ENCODE measurements at places on chromosomes 3 and 15. TPM values are rescaled to one million over a fixed set of nuclear protein-coding genes. Genes with fewer than 3 reads are reported as not detected.

Gene TP63
- total RNA-seq = 0.49 TPM

Gene PRSS50
- not detected for total RNA-seq

Gene PDCD10
- 44.8 TPM for total RNA-seq

Gene ZDHHC19
- total RNA-seq = not detected

Gene CPN2
- not detected for total RNA-seq

Gene RBPMS2
- total RNA-seq = not detected

Gene TPRG1
- total RNA-seq = 0.97 TPM

Gene PTH1R
- 11.0 TPM for total RNA-seq

Gene KLF15
- total RNA-seq = 0.49 TPM

Gene KAT2B
- 13.8 TPM for total RNA-seq

Gene TEX55
- not detected for total RNA-seq

Gene IQGAP1
- total RNA-seq = 233 TPM

Gene HYKK
- 1.9 TPM for total RNA-seq

Gene SOX14
- total RNA-seq = not detected

Gene GOLGA6L24
- total RNA-seq = not detected

Gene SLC6A20
- total RNA-seq = not detected

Gene MYD88
- 19.6 TPM for total RNA-seq

Gene AQR
- total RNA-seq = 31.6 TPM

Gene GOLGA6L26
- not detected for total RNA-seq
